ENCODE measurements at places on chromosomes 5 and 9.

DNA sequence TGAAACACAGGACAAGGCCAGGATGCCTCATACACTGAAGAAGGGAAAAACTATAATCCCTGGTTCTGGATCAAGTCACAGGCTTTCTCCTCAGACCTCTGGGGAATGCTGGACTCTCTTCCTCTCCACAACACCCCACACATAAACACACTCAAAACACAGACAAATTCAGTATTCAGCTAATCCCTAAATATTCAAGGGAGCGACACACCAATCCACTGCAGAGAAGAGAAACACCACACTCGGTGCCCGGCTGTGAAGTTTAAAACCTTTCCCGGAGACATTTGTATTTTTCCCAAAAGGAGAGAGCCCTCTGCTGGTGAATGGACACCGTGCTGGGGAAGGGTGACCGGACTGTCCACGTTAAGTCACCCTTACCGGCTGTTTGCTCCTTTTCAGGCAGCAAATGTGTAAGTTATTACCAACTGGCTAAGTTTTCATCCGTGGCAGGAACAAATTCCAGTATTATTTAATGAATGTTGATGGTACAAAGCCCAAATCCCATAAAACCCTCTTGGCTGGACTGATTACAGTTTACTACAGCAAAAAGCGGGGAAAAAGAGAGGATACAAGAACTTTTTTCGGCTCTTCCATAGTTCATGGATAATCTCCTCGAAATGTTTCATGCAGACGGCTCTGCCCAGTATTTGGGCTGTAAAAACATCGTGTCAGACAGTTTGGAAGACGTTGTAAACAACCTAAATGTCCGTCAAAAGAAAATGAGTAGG is 130.9 kb upstream of the SLC30A5 start:
- H3K4me3 ChIP-seq: no peak overlapping the region
- DNase-seq: peak; percentile 65
- H3K27me3 ChIP-seq: no peaks in the 10 kb centered on the region
- no peaks in the 10 kb centered on the region for H3K36me3 ChIP-seq

DNA sequence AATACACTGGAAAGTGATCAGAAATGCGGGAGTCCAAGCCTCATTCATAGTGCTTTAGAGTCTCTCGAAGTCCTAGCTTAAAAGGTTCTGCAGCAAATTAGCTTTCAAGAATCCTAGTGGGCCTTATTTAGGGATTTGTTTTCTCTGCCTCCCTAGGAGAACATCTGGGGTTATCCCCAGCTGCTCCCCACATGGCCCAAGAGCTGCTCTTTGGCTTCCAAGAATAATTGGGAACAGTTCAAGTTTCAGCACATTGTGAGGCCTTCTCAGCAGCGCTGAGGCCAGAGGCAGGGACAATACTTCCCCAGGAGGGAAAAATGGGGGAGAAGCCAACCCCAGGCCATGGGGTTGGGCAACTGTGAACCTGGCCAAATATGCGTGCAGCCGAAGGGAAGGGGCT is 108.7 kb downstream of the LIFR start:
- H3K4me1 ChIP-seq: peaks cover 29% of the 10 kb centered on the region
- peaks cover 3% of the 10 kb centered on the region for H3K27me3 ChIP-seq
- H3K4me3 ChIP-seq: no peak overlapping the region
- no peak for DNase-seq
- no peak overlapping the region for H3K27ac ChIP-seq

GRCh38 chr9:9862235-9862810 is 750.5 kb downstream of the PTPRD start:
- no peak for DNase-seq
- peaks cover 4% of the 10 kb centered on the region for H3K4me1 ChIP-seq
- H3K27ac ChIP-seq: no peak overlapping the region
- H3K4me3 ChIP-seq: no peak overlapping the region

DNA sequence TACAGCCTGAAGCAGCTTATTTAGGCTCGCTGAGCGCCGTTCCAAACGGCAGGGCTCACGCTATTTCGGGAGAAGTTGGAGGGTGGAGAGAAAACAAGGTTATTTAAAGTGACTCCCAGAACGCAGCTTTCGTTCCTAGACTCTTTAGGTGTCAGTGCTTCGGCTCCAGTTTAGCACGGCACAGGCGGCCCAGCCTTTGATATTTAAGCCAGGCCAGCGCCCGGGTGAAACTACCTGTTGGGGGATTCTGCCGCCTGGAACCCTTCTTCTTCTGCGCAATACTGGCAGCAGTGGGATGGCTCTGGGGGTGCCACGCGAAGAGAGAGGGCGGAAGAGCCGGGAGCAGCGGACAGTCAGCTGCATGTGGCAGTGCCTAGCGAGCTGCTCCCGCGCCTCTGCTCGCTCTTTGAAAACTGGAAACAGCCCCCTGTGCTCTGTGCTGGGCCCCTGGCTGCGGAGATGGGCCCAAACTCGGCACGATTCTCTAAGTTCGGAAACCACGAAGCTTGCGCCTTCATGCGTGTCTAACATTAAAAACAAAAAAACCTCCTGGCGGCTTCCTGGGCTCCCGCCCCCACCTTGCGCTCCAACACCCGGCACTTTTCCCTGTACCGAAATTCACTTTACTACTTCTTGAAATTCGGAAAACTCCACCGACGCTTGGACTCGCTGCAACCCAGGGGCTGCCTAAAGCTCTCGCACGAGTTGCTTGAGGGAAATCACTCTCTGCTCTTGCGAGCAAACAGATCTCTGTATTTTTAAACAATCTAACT is 34.6 kb upstream of the NFIB start:
- peaks cover 31% of the 10 kb centered on the region for H3K27me3 ChIP-seq
- peak; percentile 34 for DNase-seq
- no peak overlapping the region for H3K4me3 ChIP-seq
- no peak overlapping the region for H3K27ac ChIP-seq
- H3K4me1 ChIP-seq: peaks cover 57% of the 10 kb centered on the region
- peaks cover 9% of the 10 kb centered on the region for H3K36me3 ChIP-seq

GRCh38 chr5:59042201-59043055 is 459.6 kb downstream of the RAB3C start:
- H3K36me3 ChIP-seq: no peaks in the 10 kb centered on the region
- peaks cover 4% of the 10 kb centered on the region for H3K27me3 ChIP-seq
- H3K4me3 ChIP-seq: no peak overlapping the region
- DNase-seq: no peak
- no peak overlapping the region for H3K27ac ChIP-seq

- H3K4me1 ChIP-seq: peaks cover 4% of the 10 kb centered on the region
- no peak for DNase-seq
- H3K27me3 ChIP-seq: no peaks in the 10 kb centered on the region
- no peaks in the 10 kb centered on the region for H3K36me3 ChIP-seq
Measured at GRCh38 chr5:122007546-122007945, 45.8 kb downstream of the SRFBP1 start.

DNA sequence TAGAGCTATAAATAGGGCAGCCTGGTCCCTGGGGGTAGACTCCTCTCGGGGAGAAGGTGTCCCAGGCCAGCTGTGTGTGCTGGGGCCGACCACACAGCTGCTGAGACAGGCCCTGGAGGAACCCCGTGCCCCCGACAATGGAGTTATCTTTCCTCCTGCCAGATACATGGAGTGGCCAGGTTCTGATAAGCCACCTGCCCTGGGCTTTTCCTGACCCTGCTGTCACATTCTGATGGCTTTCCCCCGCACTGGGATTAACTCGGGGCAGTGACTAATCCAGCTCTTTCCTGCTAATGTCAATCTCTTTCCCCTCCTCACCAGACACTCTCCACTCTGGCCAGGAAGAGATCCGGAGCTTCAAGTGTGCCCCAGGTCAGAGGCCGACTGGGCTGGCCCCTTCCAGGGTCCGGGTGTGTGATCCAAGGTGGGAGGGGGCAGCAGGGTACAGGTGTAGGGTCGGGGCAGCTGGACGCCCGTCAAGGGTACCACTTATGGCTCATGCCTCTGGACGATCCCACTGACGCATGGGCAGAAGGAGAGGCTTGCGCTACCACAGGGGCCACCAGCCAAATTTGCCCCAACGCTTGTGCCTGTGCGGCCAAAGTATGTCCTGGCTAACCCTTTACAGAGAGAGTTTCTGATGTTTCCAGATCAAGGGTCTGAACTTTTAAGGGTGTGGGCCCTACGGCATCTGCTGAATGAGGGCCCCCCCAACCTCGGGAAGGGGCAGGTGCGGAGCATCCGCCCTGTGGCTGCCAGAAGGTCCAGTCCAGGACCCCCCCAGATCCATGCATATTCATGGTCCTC is 20.6 kb upstream of the COL5A1 start:
- peaks cover 12% of the 10 kb centered on the region for H3K27me3 ChIP-seq
- H3K4me3 ChIP-seq: no peak overlapping the region
- H3K27ac ChIP-seq: no peak overlapping the region
- peaks cover 19% of the 10 kb centered on the region for H3K4me1 ChIP-seq
- no peaks in the 10 kb centered on the region for H3K36me3 ChIP-seq

DNA sequence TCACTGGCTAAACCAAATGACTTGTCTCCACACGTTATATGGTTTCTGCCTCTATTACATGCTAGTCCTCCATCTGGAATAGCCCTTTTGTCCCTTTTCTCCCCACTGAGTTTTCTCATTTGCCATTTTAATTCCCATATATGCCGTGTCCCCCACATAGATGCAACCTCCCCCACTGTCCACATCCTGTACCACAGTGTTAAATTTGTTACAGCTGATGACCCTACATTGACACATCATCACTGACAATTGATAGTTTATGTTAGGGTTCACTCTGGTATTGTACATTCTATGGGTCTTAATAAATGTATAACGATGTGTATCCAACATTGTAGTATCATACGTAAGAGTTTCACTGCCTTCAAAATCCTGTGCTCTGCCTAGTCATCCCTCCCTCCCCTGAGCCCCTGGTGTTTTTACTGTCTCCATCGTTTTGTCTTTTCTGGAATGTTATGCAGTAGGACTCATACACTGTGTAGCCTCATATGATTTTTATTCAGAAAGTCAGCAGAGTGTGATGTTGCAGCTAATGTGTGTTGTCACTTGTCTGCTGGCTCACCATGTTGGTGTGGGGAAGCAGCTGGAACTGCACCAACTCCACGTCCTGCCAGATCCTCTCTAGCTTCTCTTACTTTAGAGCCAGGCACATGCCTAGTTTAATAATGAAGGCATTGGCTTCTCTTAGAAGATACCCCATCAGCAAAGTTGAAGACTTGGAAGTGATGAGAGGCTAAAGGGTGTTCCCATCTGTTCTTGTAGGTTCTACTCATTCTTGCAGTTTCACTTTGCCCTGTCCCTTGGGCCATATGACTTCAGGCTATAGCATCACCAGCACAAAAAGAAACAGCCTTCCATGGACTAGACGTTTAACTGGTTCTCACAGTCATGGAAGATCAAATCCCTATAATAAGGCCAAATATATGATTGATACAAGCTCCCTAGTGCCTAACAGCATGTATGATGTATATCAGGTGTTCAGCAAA is 30.2 kb downstream of the LRRC70 start:
- H3K36me3 ChIP-seq: peaks cover 39% of the 10 kb centered on the region
- peak overlapping the region; percentile 48 for H3K4me3 ChIP-seq
- peaks cover 5% of the 10 kb centered on the region for H3K4me1 ChIP-seq
- H3K27ac ChIP-seq: no peak overlapping the region
- DNase-seq: no peak
- peaks cover 2% of the 10 kb centered on the region for H3K27me3 ChIP-seq

GRCh38 chr5:142944140-142944539 is 174.0 kb downstream of the ARHGAP26 start:
- H3K27ac ChIP-seq: no peak overlapping the region
- no peaks in the 10 kb centered on the region for H3K36me3 ChIP-seq
- H3K4me3 ChIP-seq: no peak overlapping the region
- H3K27me3 ChIP-seq: no peaks in the 10 kb centered on the region
- no peak for DNase-seq

GRCh38 chr9:114484854-114485443 is 20.3 kb downstream of the WHRN start:
- no peaks in the 10 kb centered on the region for H3K36me3 ChIP-seq
- no peak overlapping the region for H3K4me3 ChIP-seq
- peaks cover 11% of the 10 kb centered on the region for H3K27me3 ChIP-seq
- H3K27ac ChIP-seq: no peak overlapping the region
- H3K4me1 ChIP-seq: peaks cover 6% of the 10 kb centered on the region

DNA sequence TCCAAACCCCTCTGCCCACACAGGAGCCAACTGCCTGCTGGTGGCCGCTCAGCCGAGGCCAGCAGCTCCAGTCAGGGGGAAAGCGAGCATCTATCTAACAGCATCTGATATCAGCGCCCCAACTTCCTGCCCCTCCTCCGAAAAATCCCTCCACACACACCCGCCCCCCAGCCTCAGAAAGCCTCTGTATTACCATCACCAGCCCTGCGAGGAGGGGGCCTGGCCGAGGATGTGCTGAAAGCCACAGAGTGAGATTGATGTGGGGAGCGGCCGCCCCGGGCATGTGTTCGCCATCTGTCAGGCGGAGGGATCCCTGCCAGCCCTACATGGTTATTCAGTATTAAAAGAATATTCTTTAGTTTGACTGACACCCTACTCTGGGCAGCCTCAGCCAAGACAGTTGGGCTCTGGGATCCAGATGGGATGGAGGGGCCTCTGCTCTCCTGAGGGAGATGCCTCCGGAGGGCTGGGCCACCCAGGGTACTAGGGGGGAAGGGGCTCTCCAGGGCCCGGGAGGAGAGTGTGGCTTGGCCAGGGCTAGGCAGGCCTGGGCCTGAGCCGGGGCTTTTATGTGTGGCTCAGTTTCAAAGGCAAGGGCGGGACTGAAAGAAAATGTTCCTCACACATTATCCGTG is 98.0 kb downstream of the HSD17B3 start:
- peaks cover 19% of the 10 kb centered on the region for H3K4me1 ChIP-seq
- H3K27me3 ChIP-seq: peaks cover 11% of the 10 kb centered on the region
- H3K4me3 ChIP-seq: no peak overlapping the region
- H3K27ac ChIP-seq: no peak overlapping the region
- H3K36me3 ChIP-seq: peaks cover 17% of the 10 kb centered on the region
- DNase-seq: no peak

DNA sequence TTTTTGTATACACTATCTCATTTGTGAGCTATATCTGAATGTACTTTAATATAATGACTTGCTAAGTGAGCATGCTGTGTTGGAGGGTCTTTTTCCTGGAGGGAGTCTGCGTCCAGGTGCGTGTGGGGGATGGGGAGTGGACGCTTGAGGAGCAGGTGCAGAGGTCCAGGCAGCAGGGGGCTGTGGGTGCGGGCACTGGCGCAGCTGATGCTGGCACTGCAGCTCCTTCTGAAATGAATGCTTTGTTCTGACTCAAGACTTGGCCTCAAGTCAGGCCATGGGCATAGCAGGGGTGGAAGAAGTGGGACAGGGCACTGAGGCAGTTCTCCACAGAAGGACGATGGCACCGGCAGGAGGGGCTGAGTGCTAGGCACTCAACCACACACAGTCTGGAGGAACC is 165.7 kb upstream of the IRX1 start:
- no peaks in the 10 kb centered on the region for H3K36me3 ChIP-seq
- H3K27ac ChIP-seq: no peak overlapping the region
- DNase-seq: no peak
- H3K4me1 ChIP-seq: no peaks in the 10 kb centered on the region
- H3K27me3 ChIP-seq: no peaks in the 10 kb centered on the region
- H3K4me3 ChIP-seq: no peak overlapping the region

GRCh38 chr5:154728939-154729588 is 26.1 kb upstream of the LARP1 start:
- no peak overlapping the region for H3K4me3 ChIP-seq
- H3K27ac ChIP-seq: no peak overlapping the region
- H3K36me3 ChIP-seq: no peaks in the 10 kb centered on the region
- DNase-seq: no peak
- peaks cover 4% of the 10 kb centered on the region for H3K27me3 ChIP-seq
